Vagina (tissue), 2 donors: ENCODE measurements at places on chromosomes 13 and 19.

DNA sequence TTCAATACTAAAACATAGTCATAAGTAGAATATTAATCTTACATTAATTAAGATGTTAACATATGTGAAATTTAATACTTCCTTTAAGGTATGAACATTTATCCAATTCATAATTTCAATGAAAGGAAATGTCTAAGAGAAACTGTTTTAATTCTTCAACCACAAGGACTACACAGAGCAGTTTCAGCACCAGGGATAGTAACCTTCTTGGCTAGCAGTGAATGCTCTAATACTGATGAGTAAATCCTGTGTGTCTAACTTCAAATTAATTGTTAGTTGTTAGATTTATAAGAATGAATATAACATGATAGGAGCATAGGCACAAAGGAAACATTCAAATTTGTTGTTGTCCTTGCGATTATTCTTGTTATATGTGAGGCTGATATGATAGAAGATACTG, 15.6 kb upstream of the NBEA start:
- no peak for DNase-seq

GRCh38 chr19:47156861-47157430, 26.3 kb downstream of the SAE1 start:
- DNase-seq, result no peak

DNA sequence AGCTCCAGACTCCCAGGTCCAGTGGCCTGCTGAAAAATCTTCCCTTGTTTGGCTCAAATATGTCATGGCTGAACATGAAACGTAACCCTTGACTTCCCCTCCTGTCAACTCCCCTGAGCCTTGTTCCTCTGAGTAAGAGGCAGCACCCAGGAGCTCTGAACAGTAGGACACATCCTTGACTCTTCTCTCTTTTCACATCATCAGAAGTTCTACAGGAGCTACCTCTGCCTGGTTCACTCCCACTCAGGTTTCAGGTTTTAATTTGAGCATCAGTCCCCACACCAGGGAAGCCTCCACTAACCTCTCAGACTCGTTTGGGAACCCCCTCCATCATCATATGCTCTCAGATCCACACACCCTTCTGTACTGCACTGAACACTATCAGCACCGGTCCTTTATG, 30.3 kb downstream of the ZNF823 start:
- no peak for DNase-seq

DNA sequence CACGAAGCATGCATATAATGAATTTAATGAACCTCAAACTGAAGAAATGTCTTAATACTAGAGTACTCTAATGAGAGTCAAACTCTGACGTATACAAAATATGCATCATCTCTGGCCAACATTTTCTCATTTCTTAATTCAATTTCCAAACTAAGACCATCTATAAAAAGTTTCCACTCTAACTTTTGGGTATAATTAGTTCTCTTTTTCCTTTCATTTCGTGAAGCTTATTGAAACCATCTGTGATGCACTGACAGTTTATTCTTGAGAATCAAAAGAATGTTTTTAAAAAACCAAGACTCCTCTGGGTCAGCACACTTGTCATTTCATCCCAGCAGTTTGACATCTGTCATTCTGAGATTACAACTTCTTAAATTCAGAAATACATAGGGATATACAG, 90.0 kb downstream of the CAB39L start:
- no peak for DNase-seq

DNA sequence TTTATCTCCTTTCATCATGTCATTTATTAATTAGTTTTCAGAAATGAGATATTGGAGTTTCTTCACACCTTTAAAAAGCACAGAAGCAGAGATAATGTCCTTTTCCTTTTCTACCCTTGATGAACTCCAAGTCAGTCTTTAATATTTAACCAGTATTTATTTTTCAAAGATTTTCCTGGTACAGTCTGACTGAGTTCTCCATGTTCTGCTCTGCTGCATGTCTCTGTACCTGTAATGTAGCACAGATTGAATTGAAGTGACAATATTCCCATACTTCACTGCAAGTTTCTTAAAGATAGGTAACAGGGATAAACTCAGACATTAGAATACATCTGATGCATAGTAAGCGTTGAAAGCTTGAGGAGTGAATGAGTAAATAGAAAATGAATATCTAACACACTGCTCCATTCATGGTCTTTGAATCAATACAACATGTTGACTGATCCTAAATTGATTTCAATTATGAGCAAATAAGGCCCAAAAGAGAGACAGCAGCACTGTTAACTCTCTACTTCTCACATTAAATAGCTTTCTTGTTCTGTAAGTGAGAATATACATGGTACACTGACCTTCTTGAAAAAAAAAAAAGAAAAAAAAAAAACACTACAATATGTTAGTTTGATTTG, 1323.6 kb upstream of the PRR20A start:
- DNase-seq, result no peak

GRCh38 chr19:345320-345879, 804 bp upstream of the MIER2 start:
- no peak for DNase-seq

GRCh38 chr19:19997656-19998268, 41.5 kb downstream of the ZNF682 start:
- no peak for DNase-seq

GRCh38 chr19:46428239-46429135, at the start of gene PNMA8C:
Gene PNMA8C (minus strand): TSS chr19:46428936. CDS start chr19:46428359, 577 bp downstream.
- DNase-seq, result no peak

DNA sequence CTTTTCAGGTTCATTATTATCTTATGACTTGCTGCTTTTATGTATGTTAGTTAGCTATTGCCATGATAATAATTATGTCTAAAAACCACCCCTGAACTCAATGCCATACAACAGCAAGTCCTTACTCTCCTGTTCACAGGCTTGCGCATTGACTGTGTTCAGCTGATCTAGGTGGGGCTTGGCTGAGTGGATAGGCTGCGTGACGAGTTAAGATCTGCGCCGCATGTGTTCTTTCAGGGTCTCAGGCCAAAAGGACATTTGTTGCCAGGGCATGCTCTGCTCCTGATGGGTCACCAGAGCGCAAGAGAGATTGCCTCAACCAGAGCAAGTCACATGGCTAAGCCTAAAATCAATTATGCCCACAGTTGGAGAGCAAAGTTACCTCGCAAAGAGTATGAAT, 859 bp downstream of the ZNF568 start:
- no peak for DNase-seq

DNA sequence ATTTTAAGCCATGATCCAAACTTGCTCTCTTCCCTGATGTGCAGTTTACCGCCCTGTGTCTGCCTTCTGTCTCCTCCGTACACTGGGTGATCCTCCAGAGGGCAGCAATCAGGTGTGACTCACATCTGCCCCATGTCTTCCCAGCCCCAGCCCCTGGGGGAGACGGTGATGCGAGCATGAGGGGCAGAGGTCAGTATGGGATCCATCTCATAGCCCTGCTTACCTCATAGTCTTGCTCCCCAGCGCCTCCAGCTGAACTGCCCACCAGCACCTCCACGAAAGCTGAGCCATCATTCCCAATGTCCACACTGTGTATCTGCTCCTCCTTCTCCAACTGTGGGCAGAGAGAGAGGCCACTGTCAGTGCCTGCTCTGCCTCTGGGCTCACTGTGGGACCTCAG, 14.6 kb downstream of the XRCC1 start:
- DNase-seq, result no peak

DNA sequence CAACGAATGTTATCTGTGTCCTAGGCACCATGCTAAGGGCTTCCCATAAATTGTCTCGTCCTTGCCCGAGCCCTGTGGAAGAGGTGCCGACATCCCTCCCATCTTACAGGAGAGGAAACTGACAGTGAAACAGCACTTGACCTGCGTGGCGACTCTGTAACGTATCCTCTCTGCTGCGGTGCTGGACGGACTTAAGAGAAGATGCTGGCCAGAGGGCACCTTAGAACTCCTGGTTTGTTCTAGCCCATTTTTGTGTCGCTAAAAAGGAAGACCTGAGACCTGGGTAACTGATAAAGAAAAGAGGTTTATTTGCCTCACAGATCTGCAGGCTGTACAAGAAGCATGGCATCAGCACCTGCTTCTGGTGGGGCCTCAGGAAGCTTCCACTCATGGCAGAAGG, 68.6 kb downstream of the KCTD15 start:
- DNase-seq, result no peak

DNA sequence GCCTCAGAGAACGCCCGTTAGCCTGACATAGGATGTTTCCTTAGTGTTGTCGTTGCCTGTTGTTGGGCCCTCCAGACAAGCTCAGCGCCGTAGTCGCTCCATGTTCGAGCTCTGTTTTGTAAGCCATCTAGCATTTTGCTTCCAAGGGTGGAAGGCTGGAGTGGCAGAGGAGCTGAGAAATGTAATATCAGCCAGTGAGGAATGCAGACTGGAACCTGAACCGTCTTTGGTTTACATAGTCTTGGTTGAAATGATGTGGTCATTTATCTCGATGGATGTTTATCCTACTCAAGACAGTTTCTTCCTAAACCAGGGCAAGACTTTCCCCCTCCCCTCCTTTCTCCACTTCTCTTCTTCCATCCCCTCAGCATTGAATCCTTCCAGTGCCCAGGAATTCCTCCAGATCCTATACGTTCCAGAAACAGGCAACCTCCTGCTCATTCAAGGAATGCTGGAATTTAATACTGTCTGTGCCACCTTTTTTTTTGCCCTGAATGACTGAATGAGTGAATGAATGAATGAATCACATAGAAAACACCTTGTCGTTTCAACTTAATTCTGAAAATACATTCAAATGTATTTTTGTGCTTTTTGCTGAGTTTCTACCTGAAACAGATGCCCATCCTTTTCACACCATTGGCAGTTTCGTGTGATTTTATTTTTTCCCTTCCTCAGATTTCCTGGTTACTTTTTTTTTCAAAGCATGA, 109.5 kb upstream of the MBNL2 start:
- no peak for DNase-seq

DNA sequence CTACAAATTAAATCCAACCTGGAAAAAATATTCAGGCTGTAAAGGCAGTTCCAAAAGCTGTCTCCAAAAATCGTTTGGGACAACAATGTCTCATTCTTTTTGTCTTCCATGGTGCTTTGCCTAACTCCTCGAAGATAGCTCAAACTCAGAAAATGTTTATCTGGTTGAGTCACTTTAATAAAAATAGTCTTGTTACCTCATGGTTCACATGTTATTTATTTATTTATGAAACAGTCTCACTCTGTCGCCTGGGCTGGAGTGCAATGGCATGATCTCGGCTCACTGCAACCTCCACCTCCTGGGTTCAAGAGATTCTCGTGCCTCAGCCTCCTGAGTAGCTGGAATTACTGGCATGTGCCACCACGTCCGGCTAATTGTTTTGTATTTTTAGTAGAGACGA, 4.9 kb upstream of the BRD4 start:
- DNase-seq, result no peak

GRCh38 chr19:35975608-35976214, 19.3 kb upstream of the SDHAF1 start:
- no peak for DNase-seq

- no peak for DNase-seq
Measured at GRCh38 chr13:112242777-112243176, 133.4 kb upstream of the SPACA7 start.

DNA sequence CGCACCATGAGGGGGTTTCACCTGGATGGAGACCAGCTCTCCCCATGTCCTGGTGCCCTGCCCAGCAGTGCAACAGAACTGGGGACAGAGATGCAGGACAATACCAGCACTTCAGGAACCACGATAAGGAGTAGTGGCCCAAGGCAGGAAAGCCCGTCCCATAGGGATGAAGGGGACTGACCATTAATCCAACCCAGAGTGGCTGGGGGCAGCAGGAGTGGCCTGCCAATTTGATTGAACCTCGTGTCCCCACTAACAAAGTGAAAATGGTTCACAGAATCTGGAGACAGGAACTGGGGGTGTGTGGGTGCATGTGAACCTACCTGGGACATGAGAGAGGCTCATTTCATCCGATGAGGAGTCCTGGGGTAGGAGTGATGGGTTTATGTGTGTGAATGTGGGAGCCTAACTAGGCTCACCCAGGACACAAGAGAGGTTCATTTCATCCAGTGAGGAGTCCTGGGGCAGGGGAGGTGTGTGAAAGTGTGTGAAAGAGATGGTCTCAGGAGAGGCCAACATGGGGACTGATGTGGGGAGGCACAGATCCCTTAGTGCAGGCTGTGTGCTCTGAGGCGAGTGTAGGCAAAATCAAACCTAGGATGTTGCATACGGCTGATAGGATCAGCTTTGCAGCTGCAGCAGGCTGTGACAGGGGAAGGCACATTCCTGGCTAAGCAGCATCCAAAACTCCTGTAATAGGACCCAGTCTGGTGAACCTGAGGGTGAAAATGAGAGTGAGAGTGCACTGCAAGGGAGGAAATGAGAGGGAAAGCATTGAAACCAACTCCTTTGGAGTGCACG, 98.2 kb downstream of the ZNF429 start:
- DNase-seq, result no peak

- DNase-seq, result no peak
Measured at GRCh38 chr19:28242317-28242927, 970.5 kb downstream of the UQCRFS1 start.

DNA sequence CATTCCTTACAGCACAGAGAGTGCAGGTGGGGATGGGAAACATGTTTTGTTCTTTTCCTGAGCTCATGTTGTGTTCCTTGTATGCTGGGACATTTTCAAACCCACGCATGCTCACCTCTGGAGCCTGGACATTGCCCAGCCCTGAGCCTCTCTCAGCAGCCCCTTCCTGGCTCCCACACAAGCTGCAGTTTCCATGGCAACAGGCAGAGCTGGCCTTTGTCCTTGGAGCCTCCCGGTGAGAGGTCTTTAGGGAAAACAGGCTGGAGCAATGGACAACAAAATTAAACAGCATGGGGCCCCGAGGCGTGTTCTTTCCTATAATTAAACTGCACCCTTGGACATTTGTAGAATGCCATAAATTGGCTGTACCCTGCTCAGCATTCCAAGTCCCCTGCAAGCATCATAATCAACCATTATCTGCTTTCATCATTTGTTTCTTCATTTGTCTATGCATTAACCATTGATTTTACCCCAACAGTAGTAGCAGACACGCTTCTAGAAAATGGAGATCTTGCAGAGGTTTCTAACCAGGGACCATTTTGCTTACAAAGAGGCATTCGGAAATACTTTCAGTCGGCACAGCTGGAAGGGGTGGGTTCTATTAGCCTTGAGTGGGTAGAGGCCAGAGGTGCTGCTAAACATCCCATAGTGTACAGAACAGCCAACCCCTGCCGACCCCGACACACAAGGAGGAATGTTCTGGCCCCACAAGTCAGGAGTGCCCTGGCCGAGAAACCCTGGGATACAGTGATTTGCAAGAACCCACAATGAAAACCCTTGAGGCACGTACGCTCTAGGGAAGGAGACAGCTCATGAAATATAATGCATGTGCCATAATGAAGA, 133.4 kb upstream of the PEG3 start:
- DNase-seq, result no peak

GRCh38 chr13:39768962-39769361, 113.5 kb downstream of the COG6 start:
- no peak for DNase-seq

GRCh38 chr19:3190470-3190770, 4.7 kb downstream of the NCLN start:
- DNase-seq, result no peak
